ENCODE measurements at places on chromosomes 1 and 21.

GRCh38 chr1:31667065-31667785 lies 22.5 kb upstream of the PEF1 start:
- no peak for DNase-seq

DNA sequence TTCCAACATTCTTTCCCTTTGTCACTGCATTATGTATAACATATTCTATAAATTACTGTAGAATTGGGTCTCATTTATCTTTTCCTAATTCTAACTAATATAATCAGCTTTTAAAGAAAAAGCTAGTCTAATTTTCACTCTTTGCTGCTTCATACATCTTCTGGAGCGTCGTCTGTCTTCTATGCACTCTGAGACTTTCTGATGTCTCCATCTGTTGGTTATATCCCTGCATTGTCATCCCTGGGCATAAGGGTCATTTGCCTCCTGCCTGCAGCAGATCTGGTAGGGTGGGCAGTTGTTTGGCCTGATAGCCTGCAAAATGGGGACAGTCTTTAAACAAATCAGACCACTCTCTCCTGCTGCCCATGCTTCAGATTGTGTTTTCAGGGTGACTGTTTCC lies 40.8 kb upstream of the DYNLT5 start:
- DNase-seq = peak; percentile 34

DNA sequence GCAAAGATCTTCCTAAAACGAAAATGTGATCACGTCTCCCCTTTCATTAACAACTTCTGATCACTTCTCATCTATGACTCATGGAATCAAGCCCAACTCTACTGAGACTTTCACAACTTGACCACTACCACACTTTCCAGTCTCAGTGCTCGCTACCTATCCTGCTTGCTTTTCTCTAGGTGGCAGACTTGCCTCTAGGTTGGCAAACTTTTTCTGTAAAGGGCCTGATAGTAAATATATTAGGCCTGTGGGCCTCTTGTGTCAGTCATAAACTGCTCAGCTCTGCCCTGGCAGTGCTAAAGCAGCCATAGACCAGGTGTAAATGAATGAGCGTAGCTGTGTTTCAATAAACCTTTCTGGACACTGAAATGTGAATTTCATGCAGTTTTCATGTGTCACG lies 21.5 kb upstream of the HMGB4 start:
- no peak for DNase-seq

GRCh38 chr1:46991083-46991923 lies 32.2 kb upstream of the CYP4X1 start:
- peak; percentile 0 for DNase-seq

- no peak for DNase-seq
Measured at GRCh38 chr1:10617931-10618885, 143.5 kb downstream of the PEX14 start.

DNA sequence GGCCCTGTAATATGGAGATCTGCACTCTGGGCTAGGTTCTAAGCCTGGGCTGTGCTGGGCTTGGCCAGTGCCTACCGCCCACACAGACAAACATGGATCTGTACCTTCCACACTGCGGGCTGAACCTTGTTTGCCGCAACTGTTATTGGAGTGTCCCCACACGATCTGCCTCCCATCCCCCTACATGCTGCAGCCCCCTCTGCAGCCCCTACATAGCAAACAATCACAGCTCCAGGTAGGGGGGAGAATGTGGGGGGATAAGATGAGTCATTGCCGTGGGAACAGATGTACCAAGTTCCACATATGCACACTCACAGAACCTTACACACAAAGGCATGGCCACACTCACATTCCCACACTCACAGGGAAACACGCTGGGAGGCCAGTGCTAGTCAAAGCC lies 2.1 kb upstream of the HCRTR1 start:
- DNase-seq = no peak

DNA sequence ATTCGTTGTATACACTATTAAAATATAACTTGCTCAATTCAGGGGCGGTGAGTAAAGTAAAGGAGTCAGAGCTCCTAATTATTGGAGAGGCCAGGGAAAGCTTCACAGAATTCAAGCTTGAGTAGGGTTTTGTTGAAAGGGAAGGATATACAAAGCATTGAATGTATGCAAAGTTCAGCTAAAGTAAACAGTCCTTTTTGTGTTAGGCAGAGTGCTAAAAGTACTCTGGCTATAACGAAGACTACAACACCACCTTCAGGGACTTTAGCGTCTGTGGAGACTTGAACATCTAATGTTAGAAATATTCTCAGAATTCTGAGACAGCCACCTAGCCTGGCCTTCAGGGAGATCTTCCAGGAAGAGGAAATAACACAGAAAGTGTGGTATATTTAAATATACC lies 1.1 kb downstream of the FALEC start:
- peak; percentile 18 for DNase-seq

- no peak for DNase-seq
Measured at GRCh38 chr1:243959998-243960397, 91.1 kb upstream of the ZBTB18 start.

- DNase-seq = no peak
Measured at GRCh38 chr1:2575801-2576663, 10.5 kb upstream of the PRXL2B start.

DNA sequence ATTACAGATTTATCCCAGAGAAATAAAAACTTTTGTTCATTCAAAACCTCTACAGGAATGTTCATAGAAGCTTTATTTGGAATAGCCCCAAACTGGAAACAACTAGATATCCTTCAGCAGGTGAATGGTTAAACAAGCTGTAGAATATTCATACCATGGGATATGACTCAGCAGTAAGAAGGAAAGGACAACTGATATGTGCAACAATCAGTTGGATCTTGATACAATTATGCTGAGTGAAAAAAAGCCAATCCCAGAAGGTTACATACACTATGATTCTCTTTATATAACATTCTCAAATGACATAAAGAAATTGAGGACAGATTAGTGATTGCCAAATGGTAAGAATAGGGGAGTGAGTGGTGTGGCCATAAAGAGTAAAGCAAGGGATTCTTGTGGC lies 376.7 kb downstream of the S1PR1 start:
- DNase-seq = no peak

DNA sequence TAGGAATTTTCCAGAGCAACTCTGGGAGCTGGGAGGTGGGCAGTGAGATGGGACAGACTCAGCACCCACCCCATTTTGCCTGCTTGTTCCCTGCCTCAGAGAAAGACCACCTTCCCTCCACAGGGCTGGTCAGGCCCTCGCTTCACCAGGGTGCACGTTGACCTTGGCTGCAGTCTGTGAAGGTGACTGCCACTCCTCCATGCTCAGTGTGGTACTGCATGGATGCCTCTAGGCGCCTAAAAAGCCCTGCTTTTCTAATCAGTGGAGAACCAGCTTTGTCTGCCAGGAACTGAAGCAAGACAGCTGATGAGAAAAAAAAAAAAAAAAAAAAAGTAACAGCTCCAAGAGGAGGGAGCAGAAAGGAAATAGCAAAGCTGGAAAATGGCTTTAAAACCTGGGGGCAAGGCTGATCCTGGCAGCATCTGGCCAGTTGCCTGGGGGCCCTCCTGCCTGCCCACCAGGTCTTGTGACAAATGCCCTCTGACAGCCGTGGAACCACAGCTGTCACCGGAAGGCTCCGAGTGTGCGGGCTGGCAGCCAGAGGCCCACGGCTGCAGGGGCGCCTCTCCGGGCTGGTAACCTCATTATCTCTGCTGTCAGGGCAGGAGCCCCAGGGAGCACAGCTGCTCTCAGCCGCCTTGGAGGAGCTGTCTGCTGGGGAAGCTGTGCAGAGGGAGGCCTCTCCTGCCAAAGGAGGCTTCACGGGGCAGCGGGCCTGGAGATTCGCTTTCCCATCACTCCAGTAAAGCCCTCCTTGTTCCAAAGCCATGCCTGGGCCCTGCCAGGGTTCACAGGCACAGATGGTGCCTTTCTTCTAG lies 13.7 kb downstream of the KIAA1614 start:
- peak; percentile 6 for DNase-seq

GRCh38 chr1:85453640-85454194 lies 11.2 kb downstream of the DDAH1 start:
- no peak for DNase-seq

DNA sequence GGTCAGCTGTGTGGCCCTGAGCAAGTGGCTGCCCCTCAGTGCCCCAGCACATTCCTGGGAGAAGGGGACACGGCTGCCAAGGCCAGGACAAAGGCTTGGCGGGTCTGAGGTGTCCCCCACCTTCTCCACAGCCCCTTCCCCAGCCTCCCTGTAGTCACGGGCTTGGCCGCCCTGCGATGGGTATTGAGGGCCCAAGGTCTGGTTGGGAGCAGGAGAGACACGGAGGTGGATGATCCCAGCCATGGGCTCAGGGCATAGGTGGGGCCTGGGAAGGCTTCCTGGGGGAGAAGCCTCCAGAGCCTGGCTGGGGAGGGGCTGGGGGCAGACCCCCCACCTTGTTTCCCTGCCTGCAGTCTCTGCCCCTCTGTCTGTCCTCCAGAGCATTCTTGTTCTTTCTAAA lies 27.0 kb downstream of the TTC39A start:
- DNase-seq = no peak

GRCh38 chr1:41362749-41363590 lies 1.7 kb downstream of the FOXO6 start:
- DNase-seq = no peak

- no peak for DNase-seq
Measured at GRCh38 chr1:2085080-2085479, 34.9 kb downstream of the PRKCZ start.

DNA sequence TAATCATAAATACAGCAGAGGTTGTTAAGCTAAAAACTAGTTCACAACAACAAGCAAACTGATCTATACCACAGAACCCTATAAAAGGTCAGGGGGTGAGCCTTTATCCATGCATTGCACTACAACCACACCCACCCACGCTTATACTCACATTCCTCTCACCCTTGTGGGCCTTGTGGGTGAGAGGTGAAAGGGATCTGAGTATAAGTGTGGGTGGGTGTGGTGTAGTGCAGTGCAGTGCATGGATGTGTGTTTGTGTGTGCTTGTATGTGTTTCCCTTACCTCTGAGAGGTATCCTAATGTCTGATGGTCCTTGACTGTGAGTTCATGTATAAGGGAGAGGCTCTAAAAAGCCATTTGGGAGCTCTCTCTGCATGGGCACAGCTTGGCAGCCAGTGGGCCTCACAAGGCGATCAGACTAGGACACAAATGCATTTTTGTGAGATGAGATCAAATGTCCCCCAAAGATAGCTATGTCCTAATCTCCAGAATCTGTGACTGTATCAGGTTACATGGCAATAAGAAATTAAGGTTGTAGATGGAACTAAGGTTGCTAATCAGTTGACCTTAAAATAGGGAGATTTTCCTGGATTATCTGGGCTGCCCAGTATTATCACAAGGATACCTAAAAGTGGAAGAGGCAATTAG lies 95.5 kb upstream of the DPT start:
- no peak for DNase-seq

DNA sequence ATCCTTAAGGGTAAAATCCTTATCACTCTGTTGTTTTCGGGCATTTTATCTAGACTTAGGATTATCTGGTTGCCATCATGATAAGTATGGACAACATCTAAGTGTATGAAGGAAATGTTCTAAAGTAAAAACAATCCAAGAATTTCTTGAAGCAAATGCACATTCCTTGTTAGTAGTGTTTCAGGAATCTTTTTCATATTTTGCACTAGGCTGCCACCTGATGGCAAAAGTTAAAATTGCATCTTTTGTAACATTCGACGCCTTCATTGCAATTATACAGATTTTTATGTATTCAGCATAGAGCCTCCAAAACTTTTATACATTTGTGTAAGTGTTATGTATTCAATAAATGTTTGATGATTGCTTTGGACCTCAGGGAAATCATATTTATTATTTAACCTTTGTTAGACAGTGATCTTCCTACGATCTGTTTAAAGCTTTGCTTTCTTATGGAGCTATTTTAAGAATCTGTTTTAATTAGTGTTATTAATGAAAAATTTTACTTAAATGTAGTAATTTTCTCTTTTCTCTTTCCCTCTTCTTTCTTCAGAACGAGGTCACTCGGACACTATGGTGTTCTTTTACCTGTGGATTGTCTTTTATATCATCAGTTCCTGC lies 49.4 kb upstream of the KIAA1614 start:
- DNase-seq = peak; percentile 61

DNA sequence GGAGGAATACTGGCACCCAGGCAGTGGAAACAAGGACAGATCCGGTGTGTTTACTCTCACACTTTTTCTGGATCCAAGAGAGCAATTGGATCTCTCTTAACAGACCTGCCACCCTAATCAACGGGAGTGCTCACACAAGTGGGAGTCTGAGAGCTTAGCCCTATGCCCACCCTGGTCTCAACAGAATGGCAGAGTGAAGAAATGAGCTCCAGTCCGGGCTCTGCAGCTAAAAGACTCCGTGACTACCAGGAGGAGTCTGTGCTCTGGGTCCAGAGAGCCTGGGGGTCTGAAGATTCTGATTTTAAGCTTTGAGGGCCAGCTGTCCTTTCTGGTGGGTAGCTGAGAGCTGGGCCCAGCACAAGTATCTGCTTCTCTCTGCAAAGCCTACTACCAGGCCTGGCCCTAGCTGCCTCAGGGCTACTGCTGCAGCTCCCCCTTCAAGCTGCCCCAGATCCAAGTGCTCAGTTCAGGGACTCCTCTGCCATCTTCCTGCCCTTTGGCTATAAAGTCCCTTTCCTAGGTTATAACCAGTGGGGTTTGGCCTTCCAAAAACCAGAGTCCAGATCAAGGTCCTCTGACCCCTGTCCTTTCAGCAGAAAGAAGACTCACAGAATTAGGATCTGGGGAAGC lies 3.9 kb downstream of the S100A9 start:
- DNase-seq = no peak

DNA sequence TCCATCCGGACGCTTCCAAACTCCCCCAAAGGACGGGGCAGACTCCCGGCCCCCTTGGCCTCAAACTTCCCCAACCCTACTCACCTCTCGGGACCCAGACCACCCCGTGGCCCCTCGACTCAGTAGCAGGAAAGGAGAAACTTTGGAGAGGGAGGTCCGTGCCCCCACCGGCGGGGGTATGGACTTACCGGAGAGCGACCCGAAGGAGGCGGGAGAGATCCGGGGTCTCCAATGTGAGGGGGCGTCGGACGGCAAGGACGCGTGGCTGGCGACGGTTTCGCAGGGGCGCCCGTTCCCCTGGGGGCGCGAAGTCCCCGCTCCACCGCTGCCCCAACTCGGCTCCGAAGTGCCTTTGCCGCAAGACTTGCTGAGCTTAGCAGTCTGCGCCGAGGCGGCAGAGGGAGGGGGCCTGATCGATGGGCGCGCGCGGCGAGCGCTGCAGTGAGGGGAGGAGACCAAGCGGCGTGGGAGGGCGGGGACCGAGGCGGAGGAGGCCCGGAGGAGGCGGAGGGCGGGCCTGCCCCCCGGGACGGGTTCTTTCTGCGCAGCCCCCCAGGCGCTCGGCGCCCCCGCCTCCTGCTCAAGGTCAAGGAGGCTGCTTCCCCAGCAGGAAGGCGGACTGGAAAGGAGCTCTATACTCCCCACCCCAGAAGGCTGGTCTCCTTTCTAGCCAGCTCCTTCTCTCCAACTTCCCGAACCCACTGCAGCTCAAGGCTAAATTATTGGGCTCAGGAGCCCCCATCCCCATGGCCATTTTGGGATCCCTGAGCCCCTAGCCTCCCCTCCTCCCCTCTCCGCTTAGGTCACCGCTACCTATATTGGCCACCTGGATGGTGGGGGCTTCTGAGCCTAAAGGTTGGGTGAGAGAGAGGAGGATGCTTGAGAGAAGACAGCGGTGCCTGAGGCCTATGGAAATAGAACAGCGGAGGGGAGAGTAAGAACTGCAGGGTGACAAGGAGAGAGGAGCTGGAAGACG lies at the start of gene SYT2:
TSS of gene SYT2 (minus strand) at position 385 of the 976 bp plus-strand sequence. CDS start 104,682 bp downstream, outside the sequence.
- no peak for DNase-seq

All from fibroblast of mammary gland (primary cell).